ENCODE measurements at places on chromosomes 13 and 19.

GRCh38 chr13:111119966-111120365, 4.9 kb downstream of the ARHGEF7 start:
- DNase-seq, result no peak

DNA sequence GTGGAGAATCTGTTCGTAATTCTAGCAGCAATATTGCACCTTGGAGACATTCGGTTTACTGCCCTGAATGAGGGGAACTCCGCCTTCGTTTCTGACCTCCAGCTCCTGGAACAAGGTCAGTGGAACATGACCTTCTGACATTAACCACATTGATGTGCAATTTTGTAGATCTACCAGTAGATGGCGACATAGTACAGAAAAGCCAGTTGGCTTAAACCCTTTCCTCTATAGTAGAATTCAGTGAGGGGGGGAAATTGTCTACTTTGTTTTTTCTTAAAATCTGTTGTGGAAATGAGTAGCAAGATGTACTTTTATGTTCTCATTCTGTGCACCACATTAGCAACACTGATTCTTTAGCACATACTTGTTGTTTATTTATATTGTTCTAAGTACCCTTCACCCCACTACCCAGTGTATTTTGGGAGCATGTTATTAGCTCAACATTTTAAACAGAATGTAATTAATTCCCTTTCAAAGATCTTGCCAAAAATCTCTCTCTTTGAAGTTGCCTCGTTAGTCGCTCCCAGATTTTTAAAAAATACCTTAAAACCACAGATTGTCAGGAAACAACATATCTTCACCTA, 332.2 kb downstream of the MYO16 start:
- DNase-seq, result no peak

GRCh38 chr19:53993448-53993847, 2.0 kb downstream of the CACNG6 start:
- no peak for DNase-seq

DNA sequence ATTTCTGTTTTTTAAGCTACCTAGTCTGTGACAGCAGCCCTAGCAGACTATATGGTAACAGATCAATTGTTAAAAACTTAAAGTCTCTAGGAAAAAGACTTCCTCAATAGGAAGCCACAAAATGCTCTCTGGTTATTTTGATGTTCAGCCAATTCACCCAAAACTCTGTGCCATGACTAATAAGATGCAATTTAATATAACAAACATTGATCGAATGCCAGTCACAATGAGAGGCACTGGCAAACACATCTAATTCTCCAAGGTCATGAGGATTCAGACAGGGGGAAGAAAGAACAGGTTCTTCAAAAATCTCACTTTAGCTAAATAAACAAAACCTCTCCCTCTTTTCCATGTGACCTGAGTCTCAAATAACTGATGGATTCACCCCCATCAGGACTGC, 107.5 kb downstream of the SUCLA2 start:
- DNase-seq, result no peak

DNA sequence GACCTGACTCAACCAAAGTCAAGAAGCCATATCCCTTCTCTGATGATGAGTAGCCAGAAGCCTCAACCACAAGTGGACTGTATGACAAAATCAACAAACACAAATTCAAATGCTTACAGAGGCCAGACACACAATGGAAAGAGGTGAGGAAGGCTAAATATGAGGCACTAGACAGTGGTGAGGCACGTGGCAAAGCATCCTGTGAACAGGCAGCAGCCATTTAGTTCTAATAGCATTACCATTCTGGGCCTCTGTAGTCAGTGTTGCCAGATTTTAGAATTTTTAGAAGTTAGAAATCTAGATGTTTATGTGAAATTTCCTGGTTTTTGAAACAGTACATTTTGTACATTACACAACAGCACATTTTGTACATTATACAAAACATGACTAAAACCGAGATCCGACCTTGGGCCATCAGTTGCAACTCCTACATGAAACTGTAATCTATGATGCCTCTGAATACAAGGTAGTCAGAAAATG, 403.3 kb downstream of the COG6 start:
- no peak for DNase-seq

DNA sequence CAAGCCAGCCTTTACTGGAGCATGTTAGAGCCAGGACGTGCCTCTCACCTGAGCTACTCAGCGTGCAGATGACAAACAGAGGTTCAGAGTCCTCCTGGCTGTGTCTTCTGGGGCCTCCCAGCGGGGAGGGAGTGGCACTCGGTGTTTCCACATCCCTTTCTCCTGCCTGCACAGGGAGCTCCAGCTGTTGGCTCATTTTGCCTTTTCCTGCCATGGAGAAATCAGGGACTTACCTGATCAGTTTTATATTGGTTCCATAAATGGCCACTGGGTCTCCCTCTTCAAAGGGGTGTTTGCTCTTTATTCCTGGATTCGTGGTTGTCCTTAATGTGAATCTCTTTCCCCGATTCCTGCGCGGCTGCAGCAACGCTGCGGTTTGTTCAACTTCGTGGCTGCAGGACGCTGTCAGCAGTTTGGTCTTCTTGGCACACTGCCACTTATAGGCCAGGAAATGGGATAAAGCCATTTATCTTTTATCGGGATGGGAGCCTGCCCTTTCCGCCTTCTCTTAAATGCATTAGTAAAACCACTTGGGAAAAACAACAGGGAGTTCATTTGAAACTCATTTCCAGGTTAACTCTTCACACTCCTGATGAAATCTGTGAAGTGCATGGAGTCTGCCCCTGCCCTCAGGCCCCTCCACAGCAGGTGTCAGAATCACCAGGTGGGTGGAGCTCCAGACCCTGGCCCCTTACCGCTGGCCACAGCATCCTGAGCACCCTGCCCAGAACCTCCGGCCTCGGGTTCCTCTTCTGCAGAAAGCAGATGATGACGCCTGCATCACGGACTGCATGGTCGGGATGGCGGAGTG, 39.8 kb upstream of the MCF2L start:
- DNase-seq, result no peak

DNA sequence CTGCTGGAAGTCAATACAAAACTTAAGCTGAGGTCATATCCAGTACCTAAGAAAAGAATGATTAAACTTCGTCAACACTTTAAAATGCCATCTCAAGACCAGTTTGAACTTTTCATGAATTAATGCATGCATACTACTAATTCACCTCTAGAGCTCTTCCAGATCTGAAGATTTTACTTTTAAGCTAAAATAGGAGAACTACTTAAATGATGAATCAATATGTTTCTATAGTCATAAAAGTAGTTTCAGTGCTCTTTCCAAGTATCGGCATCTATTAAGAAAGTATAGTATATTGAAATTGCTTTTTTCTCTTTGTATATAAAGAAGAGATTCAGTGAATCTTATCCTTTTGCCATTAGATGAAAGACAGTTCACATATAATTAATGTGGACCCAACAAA, 1123.9 kb downstream of the PCDH9 start:
- DNase-seq, result no peak

DNA sequence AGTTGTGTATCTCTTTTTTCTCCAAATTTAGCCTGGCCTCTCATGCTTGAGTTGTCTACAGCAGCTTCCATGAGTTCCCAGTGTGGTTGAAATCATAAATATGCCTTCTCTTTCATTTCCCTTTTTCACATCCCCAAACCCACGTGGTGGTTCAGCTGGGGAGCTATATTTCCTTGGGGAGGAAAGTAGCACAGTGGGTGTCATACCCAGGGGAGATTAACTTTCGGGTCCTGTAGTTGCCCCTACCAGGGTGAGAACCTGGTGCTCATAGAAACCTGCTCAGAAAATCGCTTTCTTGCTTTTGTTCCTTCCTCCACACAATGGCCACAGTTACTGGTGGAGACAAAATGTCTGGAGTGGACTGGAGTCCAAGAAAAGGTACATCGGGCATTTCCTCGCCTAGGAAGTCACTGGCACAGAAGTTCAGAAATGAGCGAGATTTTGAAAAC, 7.0 kb upstream of the LILRA4 start:
- peak; percentile 43 for DNase-seq

DNA sequence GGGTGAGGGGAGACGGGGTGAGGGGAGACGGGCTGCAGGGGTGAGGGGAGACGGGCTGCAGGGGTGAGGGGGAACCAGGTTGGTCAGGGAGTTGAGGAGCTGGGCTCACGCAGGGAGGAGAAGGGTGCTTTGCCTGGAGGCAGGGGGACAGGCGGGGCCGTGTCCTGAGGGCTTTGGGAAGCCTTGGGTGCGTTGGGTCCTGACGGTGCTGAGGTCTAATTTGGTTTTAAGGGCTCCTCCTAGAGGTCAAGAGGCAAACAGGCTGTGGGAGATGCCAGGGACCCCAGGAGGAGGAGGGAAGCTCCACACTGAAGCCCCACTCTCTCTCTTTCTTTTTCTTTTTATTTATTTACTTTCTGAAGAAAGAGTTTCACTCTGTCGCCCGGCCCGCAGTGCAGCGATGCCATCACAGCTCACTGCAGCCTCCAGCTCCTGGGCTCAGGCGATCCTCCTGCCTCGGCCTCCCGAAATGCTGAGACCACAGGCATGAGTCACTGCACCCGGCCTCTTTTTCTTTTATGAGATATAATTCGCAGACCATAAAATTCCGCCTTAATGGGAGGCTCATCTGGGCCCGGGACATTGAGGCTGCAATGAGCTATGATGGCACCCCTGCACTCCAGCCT, 9.3 kb upstream of the MISP start:
- DNase-seq, result no peak

DNA sequence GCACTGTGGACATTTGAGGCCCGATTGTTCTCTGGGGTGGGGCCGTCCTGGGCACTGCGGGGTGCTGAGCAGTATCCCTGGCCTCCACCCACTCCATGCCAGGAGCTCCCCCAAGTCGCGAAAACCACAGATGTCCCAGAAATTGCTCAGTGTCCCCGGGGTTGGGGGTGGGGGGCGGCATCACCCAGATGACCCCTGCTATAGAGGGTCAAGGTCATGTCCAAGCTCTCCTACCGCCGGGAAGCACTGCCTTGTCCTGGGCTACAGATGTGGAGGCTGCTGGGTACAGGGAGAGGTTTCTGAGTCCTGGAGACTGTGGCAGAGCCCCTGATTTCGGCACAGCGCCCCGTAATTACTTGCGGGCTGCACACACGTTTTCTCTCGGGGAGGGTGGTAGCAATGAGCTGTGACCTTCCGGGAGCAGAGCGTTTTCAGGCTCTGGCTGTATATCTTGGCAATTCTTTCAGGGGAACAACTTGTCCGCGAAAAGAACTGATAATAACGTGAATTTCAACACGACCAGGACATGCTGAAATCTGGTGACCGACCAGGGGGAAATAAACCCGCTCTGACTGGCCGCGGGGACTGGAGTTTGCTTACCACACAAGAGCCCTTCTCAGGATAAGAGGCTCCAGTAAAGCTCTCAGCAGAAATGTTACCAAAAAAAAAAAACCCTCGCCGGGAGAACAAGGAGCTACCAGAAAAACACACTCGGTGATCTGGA, 68.1 kb downstream of the GNG7 start:
- DNase-seq, result no peak

DNA sequence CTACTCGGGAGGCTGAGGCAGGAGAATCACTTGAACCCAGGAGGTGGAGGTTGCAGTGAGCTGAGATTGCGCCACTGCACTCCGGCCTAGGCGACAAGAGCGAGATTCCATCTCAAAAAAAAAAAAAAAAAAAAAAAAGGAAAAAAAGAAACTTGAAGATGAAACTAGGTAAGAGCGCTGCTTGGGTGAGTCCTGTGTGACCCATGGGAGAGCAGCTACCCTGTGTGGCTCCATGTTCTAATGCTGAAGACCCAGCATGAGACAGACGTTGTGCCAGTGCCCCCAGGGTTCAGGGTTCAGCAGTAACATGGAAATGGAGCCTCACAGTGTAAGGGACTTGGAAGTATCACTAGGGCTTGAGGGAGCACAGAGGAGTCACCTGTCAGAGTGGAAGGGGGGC, 5.9 kb downstream of the ZNF784 start:
- DNase-seq, result no peak

GRCh38 chr19:2731181-2731995, 8.4 kb downstream of the SLC39A3 start:
- DNase-seq, result no peak

DNA sequence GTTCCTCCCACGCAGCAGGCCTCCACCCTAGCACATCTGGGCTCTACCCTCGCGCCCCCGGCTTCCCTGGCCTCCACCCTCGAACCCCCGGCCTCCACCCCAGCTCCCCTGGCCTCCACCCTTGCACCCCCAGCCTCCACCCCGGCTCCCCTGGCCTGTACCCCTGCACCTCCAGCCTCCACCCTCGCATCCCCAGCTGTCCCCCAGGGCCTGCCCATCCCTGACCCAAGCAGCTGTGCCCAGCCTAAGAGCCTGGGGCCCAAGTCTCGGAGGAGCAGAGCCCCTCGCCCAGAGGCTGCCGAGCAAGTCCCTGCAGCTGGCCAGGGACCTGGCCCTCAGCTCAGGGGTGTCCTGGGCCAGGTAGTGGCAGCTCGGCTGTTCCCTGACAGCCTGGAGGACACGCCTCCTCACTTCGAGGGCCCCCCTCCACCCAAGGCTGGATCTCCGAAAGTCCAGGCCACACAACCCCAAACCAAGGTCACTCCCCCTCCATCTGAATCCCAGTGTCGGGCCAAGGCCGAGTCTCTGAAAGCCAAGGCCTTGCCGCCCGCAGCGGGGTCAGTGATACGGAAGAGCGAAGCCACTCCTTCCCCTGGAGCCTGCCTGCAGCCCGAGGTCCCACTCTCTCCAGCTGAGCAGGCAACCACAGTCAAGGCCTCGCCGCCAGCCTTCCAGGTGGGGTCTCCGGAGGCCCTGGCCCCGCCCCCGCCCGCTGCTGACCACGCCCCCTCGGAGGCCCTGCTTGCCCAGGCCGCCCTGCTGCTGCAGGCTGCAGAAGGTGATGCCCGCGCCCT, 7.9 kb upstream of the ARHGAP33 start:
- DNase-seq, result no peak

DNA sequence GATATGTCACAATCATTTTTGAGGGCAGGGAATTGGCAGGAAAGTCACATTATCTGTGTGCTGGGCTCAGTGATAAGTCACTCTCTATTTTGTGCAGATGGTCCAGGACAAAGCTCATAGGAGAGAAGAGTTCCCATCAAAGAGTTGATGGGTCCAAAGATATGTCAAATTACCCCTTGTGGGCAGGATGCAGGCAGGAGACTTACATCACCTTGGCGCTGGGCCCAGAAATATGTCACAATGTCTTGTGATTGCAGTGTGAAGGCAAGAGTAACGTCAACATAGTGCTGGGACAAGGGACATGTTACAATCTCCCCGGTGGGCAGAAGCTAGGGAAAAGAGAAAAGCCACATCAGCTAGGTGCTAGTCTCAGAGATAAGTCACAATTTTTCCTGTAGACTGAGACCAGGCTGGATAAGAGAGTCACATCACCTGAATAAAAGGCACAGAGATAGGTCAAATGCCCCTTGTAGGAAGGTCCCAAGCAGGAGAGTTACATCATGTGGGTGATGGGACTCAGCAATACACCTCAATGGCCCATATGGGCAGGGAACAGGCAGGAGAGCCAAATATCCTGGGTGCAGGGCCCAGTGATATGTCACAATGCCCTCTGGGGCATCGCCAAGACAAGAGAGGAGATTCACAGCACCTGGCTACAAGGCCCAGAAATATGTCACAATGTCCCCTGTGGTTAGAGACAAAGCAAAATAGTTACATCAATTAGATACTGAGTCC, 47.9 kb downstream of the ZNF99 start:
- no peak for DNase-seq

- DNase-seq, result peak; percentile 28
Measured at GRCh38 chr19:48274938-48275337, 5.1 kb downstream of the ZNF114 start.

- no peak for DNase-seq
Measured at GRCh38 chr19:18046059-18046718, 38.2 kb downstream of the ARRDC2 start.

- DNase-seq, result no peak
Measured at GRCh38 chr19:29593869-29594268, 12.2 kb upstream of the POP4 start.

- DNase-seq, result no peak
Measured at GRCh38 chr19:8259922-8260247, 48.3 kb downstream of the CD320 start.

GRCh38 chr19:41621226-41621625, 5.6 kb downstream of the CEACAM4 start:
- no peak for DNase-seq
